RWPE1 (cell line): ENCODE measurements at places on chromosomes 2 and 18.

- DNase-seq: no peak
These were observed 13.1 kb downstream of the PPP3R1 start for GRCh38 chr2:68238955-68239822.

- DNase-seq: no peak
These were observed 801 bp downstream of the OSR1 start for GRCh38 chr2:19357402-19358241.

- DNase-seq: peak; percentile 26
These were observed 260.4 kb downstream of the SLC4A3 start for GRCh38 chr2:219887870-219888269.

DNA sequence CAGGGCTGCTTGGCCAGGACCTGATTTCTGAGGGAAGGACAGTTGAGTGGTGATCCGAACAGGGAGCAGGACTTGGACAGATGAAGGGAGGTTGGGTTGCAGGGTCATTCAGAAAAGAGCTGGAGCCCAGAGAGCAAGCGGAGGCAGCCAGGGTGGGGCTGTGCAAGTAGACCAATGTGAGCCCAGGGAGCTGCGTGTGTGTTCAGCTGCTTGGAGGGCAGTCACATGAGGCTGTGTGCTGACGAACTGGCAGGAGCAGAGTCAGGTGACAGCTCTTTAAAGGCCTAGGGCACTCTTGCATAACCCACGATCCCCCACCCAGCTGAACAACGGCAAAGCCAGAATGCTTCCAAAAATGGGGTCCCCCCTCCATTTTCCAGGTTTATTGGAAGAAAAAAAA, 4.6 kb upstream of the MLPH start:
- no peak for DNase-seq

- DNase-seq: no peak
These were observed 41.4 kb downstream of the FECH start for GRCh38 chr18:57544936-57545660.

DNA sequence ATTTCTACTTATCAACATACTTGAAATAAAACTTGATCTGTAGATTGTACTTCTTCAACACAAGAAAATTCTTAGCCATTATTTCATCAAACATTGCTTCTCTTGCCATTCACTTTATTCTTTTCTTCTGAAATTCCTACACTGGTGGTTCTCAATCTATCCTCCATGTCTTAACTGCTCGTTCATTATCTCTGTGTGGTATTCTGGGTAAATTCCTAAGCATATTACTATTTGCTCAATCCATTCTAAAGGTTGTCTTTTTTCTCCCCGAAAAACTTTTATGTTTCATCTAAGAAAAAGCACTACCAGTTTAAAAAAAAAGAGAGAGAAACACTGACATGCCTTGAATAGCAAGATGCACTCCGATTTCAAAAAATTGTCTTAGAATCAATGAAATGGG, 18.0 kb downstream of the SP3 start:
- no peak for DNase-seq

DNA sequence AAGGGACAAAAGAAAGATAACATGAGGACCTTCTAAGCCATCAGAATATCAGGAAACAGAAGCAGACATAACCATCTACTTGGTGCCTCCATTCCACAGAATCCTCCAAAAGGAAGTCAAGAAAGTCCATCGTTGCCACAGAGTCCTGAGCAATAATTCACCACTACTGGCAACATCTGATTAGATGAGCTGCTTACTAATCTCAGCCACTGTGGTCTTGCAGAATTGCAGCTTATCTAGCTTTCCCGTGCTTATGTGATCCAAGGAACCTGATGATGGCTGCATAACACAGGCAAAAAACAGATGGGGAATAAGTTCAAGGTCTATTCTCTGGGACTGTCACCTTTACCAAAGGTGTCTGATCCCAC, 278.5 kb downstream of the AFF3 start:
- no peak for DNase-seq
